NCI-H774 (cell line): ENCODE measurements at places on chromosomes 5 and 9.
A peak's percentile ranks its signal among the peaks of the same experiment; 100 is the strongest.

GRCh38 chr9:127612939-127613582 is 984 bp downstream of the STXBP1 start:
- DNase-seq = peak; percentile 46

GRCh38 chr9:111069183-111069582 is 30.9 kb upstream of the LPAR1 start:
- DNase-seq = no peak

GRCh38 chr5:38408446-38409198 is 147.8 kb downstream of the LIFR start:
- no peak for DNase-seq

DNA sequence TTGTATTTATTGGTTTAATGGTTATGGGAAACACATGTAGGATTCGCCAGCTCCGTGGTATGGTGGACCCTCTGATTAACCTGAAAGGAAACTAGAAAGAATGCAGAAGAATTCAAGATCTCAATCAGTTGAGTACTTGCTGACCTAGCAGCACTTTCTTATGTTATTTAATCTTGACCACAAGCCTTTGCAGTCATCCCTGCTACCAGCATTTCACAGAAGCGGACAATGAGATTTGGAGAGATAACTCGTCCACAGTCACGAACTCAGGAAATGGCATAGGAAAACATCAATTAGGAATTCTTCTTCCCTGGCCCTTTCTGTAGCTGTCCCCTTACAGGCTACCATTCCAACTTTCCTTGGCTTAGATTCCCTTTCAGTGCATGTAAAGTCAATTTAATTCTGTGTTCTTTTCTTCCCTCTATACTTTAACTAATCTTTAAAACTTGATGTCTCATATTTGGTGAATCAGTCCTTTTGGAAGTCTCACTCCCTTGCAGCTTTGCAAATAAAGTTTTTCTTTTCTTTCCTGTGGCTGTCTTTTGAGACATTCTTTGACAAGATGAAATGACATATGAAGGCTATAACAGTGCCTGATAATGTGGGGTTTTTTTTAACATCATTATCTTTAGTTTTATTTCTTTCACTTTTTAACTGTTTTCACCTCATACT is 1.3 kb upstream of the SLC44A1 start:
- no peak for DNase-seq

GRCh38 chr5:85388770-85389169 is 1004.1 kb upstream of the EDIL3 start:
- no peak for DNase-seq

DNA sequence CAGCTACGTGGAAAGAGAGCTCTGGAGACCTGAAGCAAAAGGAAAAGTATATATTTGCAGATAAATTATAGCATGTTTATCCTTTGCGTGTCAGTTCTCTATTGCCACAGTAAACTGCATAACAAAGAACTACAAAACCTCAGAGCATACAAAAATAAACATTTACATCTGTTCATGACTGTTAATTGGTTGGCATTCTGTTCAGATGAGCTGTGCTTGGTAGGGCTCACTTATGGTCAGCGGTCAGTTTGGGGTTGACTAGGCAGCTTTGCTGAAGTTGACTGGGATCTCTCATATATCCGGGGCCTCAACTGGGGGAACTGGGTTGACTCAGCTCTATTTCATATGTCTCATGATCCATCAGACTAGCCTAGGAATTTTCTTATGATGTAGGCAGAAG is 257.7 kb downstream of the TLE1 start:
- DNase-seq = peak; percentile 15

DNA sequence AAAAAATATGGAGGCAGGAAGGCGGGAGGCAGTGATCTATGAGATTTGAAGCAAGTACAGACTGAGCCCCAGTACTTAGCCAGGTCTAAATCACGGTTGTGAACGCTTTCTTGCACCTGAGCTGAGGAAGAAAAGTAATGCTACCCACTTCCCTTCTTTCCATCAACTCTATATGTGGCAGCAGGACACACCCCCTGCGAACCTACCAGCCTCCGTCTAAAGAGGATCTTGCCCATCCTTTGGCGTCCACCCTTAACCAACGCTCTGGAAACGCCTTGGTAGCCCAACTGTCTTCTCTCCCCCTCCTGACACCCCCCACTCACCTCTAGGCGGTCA is 545 bp downstream of the HMGCS1 start:
- DNase-seq = peak; percentile 38

- peak; percentile 32 for DNase-seq
Observed at GRCh38 chr9:91727316-91727861, 222.6 kb downstream of the ROR2 start.

DNA sequence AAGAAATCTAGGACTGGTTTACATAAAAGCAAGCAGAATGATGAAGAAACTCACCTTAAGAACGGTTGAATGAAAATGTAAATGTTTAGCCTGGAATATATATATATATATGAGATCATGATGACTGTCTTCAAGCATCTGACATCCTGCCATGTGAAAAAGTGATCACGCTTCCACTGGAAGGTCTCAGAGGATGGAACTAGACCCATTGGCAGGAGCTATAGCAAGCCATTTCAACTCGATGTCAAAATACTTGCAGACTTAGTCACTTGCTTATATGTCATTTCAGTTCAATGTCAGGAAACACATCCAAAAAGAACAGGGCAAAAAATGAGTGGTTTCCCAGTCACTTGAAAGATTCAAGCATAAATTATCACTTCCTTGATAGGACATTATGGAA is 22.2 kb upstream of the TMEM161B start:
- no peak for DNase-seq

DNA sequence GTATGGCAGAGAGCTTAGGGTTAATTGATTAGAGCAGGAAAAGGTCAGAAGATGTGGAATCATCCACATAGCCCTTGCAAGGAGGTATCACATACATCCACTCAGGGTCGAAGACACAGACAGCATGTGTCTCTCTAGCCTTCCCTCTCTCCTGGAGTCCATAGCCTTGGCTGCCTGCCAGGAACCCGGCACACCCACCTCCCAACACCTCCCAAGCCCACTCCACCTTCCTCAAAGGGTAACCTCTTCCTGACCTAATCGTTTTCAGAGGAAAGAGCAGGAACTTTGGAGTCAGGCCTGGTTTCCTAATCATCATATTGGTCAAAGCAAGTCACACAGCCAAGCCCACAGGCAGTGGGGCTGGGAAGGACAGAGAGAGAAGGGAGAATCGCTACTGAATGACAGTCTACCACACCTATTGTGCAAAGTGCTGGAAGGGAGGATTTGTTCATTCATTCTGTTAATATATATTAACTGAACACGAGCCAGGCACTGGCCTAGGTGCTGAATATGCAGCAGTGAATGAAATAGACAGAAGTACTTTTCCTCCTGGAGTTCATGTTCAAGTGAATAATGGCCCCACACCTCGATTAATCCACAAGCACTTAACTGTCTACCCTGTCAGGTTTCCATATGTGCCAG is 107.8 kb downstream of the KCNIP1 start:
- DNase-seq = no peak

- DNase-seq = no peak
Observed at GRCh38 chr9:110241858-110242321, 14.4 kb downstream of the TXN start.

GRCh38 chr5:140420226-140420570 is 18.6 kb downstream of the ANKHD1 start:
- DNase-seq = no peak

GRCh38 chr9:124248066-124248465 is 9.7 kb upstream of the NEK6 start:
- DNase-seq = no peak

- DNase-seq = no peak
Observed at GRCh38 chr5:126456217-126456820, 33.1 kb downstream of the GRAMD2B start.

DNA sequence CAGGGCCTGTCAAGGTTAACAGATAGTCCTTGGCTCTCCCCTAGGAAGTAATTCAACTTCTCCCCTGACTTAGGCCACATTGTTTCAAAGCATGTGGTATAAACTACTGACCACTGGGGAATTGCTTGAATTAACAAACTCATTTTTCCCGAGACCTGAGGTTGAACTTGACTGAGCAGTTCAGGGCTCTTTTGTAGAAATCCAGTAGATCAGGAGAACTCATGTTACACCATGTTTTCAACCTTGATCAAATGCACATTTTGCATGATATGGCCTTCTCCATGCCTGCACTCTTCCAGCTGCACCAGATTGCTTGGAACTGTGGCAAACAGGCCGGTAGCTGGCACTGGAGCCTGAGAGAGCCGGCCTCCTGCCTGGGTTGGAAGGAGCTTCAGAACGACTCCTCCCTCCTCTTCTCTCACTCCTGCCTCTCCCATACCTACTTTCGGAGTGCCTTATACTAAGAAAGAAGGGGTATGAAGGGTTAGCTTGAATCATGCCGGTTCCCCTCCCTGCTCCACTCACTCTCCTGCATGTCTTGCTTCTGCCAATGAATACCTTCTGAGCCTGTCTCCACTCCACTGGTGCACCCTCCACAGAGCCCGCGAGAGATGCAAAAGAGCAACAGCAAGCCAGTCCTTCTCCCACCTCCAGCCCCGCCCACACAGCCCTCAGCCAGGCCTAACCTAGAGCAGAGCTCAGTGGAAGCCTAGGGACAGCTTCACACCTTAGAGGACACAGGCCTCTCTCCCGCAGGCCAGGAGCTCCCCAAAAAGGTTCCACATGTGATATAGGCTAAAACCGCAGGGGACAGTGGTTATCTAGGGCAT is 159.4 kb downstream of the MACROH2A1 start:
- no peak for DNase-seq

- DNase-seq = no peak
Observed at GRCh38 chr5:24909210-24909609, 264.4 kb upstream of the CDH10 start.

DNA sequence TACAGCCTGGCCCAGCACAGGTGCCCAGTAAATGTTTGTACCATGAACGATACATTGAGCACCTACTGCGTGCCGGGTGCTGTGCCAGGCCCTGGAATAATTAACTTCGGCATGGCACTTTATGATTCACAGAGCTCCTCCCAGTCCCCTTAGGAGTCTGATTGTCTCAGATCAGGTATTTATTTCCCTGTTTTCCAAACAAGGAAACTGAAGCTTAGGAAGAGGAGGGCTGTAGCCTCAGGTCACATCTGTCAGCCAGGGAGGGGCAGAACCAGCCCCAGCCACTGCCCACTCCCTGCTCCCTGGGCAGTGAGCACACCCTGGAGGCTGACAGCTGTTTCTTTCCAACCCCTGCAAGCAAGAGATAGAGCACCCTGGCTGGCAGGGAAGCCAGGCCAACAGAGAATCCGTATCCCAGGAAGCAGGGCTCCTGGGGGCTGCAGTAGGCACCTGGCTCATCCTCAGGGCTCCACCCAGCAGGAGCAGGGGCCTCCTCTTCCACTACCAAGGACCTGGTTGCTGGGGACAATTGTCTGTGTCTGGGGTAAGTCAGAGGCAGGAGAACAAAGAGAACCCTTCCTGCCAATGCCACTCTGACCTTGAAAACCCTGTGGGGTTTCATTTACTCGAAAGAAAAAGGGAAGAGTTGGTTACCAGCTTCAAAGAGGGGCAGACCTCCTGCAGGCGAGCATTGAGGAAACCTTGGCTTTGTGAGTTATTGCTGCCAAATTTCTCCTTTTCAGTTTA is 69.0 kb downstream of the DAB2IP start:
- no peak for DNase-seq

DNA sequence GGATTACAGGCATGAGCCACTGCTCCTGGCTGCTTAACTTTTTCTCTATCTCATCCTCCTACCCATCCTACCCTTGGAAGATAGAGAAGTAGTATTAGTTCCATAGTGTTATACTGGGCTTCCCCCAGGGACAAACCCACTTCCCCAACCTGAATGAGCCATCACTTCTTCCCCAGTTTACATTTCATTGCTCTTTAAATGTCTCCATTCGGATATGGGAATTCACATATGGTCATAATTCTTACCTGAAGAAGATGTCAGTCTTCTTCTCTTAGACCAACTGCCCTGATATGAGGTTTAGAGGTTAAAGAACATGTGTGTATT is 1.9 kb downstream of the CD274 start:
- no peak for DNase-seq

DNA sequence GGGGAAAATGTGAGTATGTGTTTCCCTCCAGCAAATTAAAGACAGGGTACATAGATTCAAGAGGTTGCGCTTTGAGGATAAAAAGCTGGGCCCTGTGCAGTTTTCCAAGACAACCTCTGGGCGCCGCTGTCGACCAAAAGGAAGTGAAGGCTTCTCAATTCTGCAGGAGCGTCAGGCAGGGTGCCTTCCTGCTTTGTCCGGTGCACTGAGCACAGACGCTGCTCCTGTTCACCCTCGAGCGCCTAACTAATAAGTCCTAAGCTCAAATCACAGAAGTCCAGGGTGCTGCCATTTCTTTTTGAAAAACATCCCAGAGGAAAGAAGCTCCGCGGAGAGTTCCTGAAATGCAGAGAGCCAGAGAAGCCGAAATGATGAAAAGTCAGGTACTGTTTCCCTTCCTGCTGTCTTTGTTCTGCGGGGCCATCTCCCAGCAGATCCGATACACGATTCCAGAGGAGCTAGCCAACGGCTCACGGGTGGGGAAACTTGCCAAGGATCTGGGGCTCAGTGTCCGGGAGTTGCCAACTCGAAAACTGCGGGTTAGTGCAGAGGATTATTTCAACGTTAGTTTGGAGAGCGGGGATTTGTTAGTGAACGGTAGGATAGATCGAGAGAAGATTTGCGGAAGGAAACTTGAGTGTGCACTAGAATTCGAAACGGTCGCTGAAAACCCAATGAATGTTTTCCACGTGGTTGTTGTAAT is at the start of gene PCDHGB1:
PCDHGB1 (plus strand) TSS at position 183 of the 703 bp plus-strand sequence; CDS start at position 345, 162 bp downstream.
- peak; percentile 33 for DNase-seq

- no peak for DNase-seq
Observed at GRCh38 chr9:128414461-128414860, 6.2 kb upstream of the CERCAM start.

DNA sequence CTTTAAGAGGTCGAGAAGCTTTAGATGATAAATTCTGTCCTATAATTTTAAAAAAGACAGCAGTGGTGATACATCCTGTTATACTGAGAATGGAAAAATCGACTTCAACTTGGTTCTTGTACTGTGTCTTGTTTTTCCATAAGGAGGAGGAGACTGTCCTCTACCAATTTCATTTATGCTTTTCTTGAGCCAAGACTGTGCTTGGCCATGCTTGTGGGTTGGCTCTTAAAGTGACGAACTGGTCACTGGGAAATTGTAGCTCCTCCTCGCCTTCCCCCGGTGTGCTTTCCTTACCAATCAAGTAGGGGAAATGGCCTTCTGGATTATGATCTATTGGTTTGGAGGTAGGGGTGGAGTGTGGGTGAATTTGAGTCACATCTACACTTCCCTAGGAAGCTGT is 67.1 kb upstream of the HSPB3 start:
- DNase-seq = no peak

DNA sequence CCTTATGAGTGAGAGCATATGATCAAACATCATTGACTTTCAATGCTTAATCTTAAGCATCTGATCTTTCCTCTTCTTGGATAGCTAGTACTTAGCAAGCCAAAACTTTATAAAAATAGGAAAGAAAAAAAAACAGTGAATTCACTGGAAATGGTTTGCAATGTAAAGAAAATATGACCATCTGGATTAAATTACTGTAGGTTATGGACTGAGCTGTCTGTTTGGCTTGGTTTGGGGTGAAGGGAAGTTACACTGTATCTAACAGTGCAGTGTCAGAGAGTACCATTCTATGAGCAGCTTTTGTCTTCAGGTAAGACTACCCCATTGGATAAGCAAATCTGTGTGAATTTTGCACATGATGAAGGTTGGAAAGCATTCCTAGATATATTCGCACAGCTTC is 151.4 kb downstream of the TLE1 start:
- no peak for DNase-seq
